ENCODE measurements at places on chromosomes 1 and 21. TPM values are rescaled to one million over a fixed set of nuclear protein-coding genes. Genes with fewer than 3 reads are reported as not detected.

DYNLT5 gene
- not detected for total RNA-seq

DNA sequence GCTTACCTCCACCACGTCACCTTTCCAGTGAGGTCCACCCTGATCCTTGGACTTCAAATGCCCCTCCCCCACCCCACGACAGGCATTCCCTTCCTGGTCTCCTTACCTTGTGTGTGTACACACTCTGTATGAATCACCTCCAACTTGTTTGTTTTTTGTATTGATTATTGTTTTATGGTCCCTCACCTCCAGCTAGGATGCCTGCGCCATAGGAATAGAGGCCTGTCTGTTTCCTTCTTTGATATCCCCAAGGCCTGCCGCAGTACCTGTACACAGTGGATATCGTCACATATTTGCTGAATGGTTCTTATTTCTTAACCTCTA lies 219.6 kb upstream of the POU3F1 start:
- DNase-seq = no peak

GRCh38 chr1:166080967-166081870 lies 85.6 kb downstream of the FAM78B start:
- DNase-seq = no peak

DNA sequence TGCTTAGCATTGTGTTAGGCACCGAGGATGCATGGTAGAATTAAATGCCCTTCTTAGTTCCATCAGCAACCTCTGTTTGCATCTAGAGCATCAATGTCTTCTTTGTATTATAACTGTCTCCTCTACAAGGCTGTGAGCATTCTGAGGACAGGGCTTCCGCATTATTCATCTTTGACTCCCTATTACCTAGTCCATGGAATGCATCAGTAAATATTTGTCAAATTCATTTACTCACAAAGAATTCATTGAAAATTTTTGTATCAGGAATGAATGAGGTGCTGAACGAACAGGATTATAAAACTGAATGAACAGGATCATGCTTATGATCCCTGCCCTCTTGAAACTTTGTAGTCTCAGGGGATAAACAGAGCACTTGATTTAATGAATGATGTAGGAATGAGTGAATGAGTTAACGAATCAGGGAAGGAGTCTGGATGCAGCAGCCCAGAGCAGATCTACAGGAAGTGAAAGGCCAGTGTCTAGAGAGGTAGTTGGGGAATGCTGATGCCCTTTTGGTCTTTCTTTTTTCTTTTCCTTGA lies 2.8 kb downstream of the RHBDL2 start:
- no peak for DNase-seq

DNA sequence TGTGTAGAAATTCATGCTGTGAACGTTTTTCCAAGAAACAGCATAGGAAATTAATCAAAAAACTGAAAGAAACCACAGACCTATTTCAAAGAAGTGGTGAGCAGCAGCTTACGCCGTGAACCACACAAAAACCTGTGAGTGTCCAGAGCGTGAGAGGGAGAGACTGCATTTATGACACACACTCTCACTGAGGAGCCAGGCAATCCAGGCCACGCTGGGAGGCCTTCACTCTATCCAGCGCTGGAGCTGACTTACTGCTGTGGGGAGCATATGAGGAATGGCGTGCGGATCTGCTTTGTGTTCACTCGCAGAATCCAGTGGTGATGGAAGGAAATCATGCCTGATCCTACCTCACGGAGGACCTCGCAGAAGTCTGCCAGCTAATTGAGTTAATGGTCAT lies 12.7 kb downstream of the ADAMTS1 start:
- no peak for DNase-seq

DNA sequence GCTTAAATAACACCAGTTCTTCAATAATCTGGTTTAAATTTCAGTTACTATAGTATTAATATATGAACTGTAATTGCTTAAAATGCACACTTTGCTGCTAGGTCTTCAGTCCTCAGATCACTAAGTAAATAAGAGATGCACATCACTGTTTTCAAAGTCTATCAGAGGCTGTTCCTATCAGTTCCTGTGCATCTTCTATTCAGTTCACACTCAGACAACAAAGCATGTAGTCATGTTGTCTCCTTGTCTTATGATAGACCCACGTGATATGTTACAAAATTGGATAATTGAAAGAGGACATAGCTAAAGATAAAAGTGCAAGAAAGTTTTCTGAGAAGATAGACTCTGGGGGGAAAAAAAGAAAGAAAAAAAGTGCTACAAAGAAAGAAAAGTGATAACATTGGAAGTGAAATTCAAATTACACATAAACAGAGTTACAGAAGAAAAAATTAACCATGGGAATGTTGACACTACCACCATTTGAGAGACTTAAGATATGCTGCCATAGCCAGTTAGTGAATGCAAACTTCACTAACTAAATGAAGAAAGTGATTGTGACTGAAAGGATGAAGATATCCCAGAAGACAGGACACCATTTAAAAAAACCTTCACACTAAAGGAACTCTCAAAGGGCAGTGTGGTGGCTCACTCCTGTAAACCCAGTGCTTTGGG lies 33.9 kb upstream of the TSNAX start:
- no peak for DNase-seq

DNA sequence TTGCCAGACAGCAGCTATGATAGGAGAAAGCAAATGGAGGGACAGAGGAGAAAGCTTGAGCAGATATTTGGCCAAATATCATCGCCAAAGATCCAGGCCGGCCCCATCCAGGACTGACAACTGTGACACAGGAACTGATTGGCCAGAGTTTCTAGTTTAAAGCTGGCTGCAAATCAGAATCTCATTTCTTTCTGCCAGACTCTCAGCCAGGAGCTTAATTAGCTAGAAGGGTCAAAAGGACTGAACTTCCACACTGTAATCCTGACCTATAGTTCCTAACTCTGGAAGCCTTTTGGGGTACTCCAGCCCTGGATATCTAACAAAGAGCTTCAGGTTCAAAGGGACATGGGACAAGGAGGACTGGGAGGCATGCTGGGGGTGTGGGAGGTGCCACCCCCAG lies 106.7 kb upstream of the GNG12 start:
- no peak for DNase-seq

DNA sequence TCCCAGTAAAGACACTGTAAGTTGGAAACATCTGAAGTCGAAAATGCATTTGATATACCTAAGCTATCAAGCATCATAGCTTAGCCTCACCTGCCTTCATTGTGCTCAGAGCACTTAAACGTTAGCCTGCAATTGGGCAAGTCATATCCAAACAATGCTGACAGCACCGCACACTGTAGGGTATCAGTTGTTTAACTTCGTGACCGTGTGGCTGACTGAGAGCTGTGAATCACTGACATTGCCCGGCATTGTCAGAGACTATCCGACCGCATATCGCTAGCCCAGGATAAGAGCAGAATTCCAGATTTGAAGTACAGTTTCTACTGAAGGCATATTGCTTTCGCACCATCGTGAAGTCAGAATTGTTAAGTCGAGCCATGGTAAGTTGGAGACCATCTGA lies 41.5 kb downstream of the GALNT2 start:
- DNase-seq = no peak

BMP8A gene
- not detected for total RNA-seq

GRCh38 chr1:198776602-198777029 lies 137.8 kb downstream of the PTPRC start:
- no peak for DNase-seq

CFHR2 gene
- total RNA-seq = not detected

DNA sequence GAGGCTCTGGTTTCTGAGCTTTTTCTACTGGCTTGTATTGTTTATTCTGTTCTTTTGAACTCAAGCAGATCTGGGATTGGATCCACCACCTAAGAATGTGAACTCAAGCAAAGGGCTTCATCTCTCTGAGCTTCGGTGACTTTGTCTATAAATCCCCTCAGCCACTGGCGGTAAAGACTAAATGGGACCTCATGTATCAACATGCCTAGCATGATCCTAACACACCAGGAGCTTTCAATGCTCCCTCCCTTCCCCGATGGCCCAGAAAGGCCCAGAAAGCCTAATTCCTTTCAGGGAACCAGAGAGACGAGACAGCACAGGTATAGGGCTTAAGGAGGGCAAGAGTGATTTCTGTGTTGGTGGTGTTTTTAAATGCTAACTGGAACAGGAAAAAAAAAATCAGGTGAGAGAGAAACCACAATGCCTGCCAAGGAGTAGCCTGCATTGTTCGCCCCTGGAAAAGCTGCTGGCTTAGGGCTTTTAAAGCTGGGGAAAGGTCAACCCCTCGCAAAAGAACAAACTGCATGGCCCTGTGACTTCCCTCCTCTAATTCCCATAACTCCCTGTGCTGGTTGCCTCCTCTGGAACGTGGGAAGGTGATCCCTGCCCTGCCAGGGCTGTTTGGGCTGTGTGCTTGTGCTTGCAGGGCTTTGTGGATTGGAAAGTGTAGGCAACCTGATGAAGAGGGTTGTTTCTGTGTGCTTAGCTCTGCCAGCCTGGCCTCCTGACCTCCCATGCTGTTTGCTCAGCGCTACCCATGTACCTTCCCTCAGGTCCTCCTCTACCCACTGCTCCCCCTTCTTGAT lies 147.0 kb downstream of the PLPP3 start:
- no peak for DNase-seq

All from G401 (cell line).